NCI-H1092 (cell line): ENCODE measurements at places on chromosomes 16 and 17.

- DNase-seq = no peak
Measured at GRCh38 chr17:15091825-15092224, 173.3 kb downstream of the PMP22 start.

DNA sequence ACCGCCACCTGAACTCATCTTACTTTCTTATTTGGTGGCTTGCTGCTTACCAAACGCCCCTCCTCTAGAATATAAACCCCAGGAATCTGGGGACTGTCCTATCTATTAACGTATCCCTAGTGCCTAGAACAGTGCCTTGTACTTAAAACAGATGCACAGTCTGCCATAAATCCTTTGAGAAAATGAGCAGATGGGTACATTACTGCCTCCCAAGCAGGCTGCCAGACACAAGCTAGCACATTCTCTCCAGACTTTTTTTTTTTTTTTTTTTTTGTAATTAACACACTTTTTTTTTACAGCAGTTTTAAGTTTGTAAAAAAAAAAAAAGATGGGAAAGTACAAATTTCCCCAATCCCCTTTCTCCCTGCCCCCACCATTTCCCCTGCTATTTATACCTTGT is 57.3 kb upstream of the RPL38 start:
- no peak for DNase-seq

DNA sequence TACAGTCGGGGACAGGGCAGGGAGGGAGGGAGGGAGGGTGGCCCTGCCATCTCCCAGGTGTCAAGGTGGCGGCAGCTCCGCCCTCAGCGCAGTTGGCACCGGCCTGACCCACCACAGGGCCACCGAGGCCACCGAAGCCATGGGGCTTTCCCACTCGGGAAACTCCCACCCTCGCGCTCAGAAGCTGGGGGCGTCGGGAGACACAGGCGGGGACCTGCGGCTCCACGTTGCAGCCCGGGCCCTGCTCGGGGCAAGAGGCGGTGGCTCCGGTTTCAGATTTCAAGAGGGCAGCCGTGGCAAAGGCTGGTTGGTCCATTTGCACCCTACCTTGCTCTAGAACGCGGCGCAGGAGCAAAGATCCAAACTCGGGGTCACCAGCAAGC is 544 bp downstream of the CYB561 start:
- peak; percentile 46 for DNase-seq

DNA sequence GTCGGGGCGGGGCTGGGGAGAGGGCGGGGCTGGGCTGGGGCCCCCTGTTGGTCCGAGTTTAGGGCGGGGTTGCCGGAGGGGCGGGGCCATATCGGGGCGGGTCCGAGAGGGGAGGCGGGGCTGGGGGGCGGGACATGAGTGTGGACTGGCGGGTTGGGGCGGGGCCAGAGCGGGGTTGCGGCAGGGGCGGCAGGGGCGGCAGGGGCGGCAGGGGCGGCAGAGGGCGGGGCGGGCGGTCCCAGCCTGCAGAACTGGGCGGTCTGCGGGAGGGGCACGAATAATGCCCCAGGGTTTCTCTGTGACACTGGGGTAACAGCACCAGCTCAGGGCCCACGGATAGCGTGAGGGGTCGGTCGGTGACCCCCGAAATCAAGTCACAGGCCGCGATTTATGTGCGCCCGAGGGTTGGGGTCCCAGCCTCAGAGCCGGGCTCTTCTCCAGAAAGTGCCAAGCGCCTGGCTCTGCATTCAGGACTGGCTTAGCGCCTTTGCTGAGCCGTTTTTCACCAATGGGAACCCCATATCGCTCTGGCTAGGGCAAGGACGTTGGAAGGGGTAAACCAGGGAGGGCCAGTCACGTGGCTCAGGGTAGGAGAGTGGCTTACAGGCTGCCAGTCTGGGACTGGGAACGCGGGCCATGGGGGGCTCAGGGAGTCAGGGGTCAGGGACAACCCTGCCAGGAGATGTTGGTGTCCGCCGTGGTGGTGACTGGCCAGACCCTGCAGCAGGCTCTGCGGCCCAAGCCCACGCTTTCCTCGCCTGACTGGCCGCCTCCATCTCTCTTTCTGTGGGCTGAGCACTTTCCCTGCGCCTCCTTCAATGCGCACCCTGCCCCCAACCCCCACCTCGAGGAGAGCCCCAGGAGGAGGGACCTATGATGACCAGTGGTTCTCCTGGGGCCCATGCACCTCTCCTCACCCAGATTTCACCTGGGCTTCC is 1.2 kb upstream of the METTL26 start:
- peak; percentile 91 for DNase-seq

- no peak for DNase-seq
Measured at GRCh38 chr16:77610496-77610895, 111.8 kb upstream of the NUDT7 start.

- DNase-seq = no peak
Measured at GRCh38 chr16:65545413-65545956, 423.6 kb upstream of the CDH11 start.

GRCh38 chr17:64736804-64737492 is 74.8 kb upstream of the SMURF2 start:
- no peak for DNase-seq

- peak; percentile 41 for DNase-seq
Measured at GRCh38 chr16:88617268-88618031, 20.9 kb upstream of the IL17C start.

- peak; percentile 75 for DNase-seq
Measured at GRCh38 chr16:20675488-20676267, 21.8 kb downstream of the ACSM1 start.

DNA sequence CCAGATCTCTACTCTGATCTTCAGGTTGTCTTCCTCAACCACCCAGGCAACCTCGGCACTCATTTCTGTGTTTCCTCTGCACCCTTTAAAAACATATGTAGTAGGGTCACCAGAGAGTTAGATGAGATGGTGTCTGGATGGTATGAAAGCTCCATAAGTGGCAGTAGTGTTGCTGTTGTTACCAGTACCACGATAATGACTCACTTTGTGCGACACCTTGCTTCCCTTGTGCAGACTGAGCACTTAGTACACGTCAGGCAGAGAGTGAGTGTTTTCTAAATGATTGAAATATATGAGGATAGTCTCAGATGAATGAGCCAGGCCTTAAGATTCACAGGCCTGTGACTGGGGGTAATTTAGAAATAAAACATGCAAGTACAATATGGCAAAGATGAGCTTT is 188.7 kb downstream of the MAF start:
- no peak for DNase-seq

GRCh38 chr16:80230328-80231120 is 310.3 kb upstream of the DYNLRB2 start:
- no peak for DNase-seq

GRCh38 chr17:79902146-79902791 is 63.0 kb upstream of the CBX4 start:
- no peak for DNase-seq

DNA sequence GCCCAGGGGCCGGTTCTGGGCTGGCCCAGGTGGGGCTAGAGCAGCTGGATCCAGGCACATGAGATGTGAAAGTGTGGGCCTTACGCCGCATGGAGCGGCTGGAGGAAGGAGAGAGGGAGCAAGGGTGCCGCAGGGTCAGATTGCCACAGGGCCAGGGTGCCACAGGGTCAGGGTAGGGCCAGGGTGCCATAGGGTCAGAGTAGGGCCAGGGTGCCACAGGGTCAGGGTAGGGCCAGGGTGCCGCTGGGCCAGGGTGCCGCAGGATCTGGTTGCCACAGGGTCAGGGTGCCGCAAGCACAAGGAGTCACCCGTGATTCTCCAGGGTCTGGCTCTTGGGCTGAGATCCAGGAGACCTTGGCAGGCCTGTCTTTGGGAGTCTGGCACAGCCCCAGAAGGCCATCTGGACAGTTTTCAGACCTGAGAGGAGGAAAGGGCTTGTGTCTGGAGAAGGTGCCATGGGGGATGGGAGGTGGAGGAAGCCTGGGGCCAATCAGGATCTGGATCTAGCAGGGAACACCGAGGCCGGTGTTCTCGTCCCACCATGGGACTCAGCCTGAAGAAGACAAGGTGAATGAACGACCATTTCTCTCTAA is 13.1 kb upstream of the LASP1NB start:
- DNase-seq = peak; percentile 3

GRCh38 chr16:35735403-35736251 is 2276.2 kb downstream of the TP53TG3F start:
- no peak for DNase-seq

DNA sequence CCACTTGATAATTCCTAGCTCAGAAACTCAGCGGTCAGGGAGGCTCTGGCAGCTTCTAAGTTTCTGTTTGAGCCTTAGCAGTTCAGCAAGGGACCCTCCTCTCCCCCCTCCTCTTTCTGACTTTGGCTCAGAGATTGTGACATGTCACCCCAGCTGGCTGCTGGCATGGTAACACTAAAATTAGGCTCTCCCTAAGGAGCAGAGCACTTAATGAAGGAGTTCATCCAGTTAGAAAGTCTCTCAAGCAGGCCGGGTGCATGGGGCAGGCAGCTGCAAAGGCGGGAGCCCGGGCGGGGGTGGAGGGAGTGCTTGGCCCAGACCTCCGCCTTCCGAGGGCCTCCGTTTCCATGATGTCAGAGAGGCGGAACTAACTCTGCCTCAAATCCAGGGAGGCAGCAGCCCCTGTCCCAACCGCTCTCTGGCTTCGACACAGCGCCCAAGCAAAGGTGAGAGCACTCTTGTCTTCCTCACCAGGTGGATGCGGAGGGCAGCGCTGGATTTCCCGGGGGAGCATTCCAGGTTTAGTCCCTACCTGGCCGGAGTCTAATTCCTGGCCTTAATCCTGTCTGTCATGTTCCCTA is 128.0 kb upstream of the PLCG2 start:
- DNase-seq = peak; percentile 25

GRCh38 chr16:11986521-11987057 is 10.1 kb downstream of the SNX29 start:
- DNase-seq = no peak

- DNase-seq = no peak
Measured at GRCh38 chr17:8273884-8274444, 14.5 kb upstream of the RANGRF start.

- DNase-seq = no peak
Measured at GRCh38 chr17:72614871-72615626, 477.4 kb downstream of the SLC39A11 start.

GRCh38 chr17:70563281-70563820 is 394.0 kb downstream of the KCNJ2 start:
- DNase-seq = peak; percentile 91

GRCh38 chr17:72725433-72726068 is 366.9 kb downstream of the SLC39A11 start:
- DNase-seq = peak; percentile 22

DNA sequence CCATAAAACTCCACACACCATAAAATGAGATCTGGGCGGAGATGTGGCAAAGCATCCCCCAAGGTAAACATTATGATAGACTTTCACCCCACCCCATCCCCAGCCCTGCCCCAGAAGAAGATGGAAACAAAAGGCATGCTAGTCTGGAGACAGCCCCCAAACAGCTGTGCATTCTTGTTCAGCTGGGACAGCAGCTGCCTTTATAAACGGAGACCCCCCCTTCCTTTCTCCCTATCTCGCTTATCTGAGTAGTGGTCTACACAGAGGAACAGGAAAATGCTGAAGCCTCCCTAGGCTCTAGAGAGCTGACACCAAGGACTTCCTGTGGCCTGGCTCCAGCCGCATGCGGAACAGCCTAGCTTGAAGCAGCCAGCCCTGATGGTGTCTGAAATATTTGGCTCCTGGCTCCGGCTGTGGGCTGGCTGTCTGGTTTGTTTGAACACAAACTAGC is 190.3 kb upstream of the ANKFN1 start:
- no peak for DNase-seq

DNA sequence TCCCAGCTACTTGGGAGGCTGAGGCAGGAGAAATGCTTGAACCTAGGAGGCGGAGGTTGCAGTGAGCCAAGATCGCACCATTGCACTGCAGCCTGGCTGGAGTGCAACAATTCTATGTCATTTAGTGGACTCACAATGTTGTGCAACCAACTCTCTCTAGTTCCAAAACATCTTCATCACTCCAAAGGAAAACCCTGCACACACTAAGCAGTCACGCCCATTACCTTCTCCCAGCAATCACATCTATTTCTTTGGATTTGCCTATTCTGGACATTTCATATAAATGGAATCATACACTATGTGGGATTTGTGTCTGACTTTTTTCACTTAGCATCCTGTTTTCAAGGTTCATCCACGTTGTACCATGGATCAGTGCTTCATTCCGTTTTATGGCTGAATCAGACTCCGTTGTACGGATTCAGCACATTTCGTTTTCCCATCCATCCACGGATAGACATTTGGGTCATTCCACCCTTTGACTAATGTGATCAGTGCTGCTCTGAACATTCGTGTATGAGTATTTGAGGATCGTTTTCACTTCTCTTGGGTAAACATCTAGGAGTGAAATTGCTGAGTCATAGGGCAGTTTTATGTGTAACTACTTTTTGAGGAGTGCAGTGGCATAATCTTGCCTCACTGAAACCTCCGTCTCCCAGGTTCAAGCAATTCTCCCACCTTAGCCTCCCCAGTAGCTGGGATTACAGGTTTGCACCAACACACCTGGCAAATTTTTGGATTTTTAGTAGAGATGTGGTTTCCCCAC is 45.4 kb upstream of the EMP2 start:
- no peak for DNase-seq

GRCh38 chr17:30148376-30148775 is 31.8 kb downstream of the NSRP1 start:
- no peak for DNase-seq

DNA sequence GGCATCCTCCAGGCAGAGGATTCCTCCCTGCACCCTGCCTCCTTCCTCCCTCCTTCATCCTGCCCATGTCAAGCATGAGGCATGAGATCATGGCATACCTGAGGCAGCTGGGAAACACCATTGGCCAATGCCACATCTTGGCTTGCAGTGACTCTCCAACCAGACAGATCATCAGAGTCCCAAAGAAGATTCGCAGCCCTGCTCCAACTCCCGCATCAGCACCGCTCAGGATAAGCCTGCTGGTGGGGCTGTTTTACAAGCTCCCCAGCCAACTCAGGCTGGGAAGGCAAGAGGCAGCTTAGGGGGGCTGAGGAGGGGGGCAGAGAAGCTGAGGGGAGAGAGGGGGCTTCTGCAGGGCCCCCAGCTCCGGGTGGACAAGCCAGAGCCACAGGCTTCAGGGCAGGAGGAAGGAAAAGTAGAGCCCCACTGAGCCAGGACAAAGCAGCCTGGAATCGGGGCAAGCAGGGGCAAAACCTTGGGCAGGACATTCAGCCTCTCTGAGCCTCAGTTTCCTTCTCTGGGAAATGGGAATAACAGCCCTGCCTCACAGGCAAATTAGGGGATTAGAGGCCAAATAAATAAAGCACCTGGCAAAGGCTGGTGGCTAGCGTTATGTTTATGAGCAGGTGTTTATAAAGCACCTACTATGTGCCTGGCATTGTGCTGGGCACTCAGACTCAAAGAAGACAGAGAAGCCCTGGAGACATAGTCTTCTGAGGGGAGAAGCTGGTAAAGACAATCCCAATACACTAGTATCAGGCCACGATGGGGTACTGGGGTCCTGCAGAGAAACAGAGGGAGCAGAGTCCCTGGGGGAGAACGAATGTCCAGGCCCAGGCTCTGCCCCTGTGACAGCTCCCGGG is 88.1 kb downstream of the GOSR1 start:
- no peak for DNase-seq

DNA sequence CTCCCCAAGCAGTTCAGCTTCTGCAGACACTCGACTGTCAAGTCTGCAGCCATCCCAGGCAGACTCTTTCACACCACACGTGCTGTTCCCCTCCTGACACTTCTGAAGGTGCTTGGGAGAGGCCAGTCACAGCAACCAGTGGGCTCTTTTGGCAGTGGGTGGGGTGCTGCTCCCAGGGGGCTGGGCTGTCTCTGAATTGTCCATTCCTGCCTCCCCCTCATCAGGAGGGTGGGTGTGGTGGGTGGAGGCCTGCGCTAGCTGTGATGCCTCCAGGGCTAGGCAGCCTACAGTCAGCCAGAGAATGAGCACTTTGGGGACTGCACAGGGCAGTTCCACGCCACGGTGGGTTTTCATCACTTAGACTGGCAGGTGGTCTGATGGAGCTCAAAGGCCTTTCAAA is 10.3 kb downstream of the STARD3 start:
- no peak for DNase-seq

- no peak for DNase-seq
Measured at GRCh38 chr17:30476726-30477082, 504 bp upstream of the GOSR1 start.
